Keratinocyte (primary cell): ENCODE measurements at places on chromosomes 6 and 20.

DNA sequence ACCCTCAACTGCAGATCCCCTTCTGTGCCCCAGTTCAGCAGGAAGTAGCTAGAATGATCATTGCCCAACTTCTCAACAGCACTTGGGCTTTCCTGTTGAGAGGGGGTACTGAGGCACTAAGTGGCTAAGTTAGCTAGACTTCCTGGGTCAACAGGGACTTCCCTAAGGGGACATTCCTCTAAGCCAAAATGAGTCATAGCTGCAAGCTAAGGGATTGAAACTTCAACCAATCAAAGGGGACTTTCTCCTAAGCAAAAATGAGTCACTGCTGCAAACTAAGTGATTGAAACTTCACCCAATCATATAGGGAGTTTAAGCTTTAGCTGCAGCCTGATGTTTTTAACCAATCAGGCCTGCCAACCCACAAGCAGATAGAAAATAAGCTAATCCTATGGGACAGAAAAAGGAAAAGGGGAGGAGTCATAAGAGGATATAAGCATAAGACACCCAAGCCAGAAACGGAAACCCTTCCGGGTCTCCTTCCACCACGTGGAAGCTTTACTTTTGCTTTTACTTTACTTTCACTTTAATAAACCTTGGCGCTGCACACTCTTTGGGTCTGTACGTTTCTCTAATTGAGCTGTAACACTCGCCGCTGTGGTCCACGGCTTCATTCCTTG is 659.0 kb upstream of the HS3ST5 start:
- no peak overlapping the region for H3K4me3 ChIP-seq
- no peaks in the 10 kb centered on the region for H3K27me3 ChIP-seq
- DNase-seq, result no peak
- no peaks in the 10 kb centered on the region for H3K4me1 ChIP-seq

DNA sequence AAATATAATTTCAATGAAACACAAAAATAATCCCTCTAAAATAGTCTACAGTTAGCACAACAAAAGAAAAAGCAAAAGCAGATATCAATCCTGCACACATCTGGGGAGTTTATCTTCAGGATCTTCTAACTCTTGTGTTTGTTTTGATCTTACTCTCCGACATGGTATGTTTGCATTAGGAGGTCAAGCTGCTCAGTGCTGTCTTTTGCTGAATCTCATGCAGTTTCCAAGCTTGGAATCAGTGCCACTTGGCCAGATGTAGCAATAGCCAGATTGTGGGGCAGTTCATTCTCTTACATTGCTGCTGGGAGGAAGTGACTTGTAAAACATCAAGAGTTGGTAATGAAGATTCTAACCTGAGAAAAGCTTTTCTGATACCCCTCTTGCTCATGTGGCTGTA is 29.5 kb downstream of the RIOK1 start:
- no peak overlapping the region for H3K4me3 ChIP-seq
- no peaks in the 10 kb centered on the region for H3K27me3 ChIP-seq
- H3K27ac ChIP-seq, result no peak overlapping the region

GRCh38 chr6:30136570-30137286 is 788 bp downstream of the TRIM40 start:
- H3K36me3 ChIP-seq, result no peaks in the 10 kb centered on the region
- DNase-seq, result no peak
- peaks cover 19% of the 10 kb centered on the region for H3K27me3 ChIP-seq
- H3K4me1 ChIP-seq, result no peaks in the 10 kb centered on the region
- H3K4me3 ChIP-seq, result no peak overlapping the region

DNA sequence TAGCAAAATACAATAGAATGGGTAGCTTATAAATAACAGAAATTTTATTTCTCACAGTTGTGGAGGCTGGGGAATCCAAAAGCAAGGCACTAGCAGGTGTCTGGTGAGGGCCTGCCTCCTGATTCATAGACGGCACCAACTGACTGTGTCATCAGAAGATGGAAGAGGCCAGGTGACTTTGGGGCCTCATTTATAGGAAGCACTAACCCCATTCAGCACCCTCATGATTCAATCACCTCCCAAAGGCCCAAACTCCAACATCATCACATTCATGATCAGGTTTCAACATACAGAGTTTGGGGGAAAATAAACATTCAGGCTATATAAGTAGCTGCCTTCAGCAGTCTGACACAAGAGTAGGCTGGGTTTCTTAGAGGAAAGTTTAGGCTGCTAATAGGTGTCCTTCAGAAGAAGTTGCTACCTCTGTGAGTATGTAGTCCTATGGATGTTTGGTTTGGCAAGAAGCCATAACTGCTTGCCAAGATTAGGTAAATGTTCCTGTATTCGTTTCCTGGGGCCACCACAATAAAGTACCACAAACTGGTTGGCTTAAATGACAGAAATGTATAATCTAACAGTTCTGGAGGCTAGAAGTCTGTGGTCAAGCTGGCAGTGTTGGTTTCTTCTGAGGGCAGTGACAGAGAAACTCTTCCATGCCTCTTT is 48.8 kb downstream of the NT5E start:
- no peak overlapping the region for H3K27ac ChIP-seq
- H3K4me1 ChIP-seq, result peaks cover 10% of the 10 kb centered on the region
- no peaks in the 10 kb centered on the region for H3K27me3 ChIP-seq
- no peak overlapping the region for H3K4me3 ChIP-seq
- DNase-seq, result no peak

GRCh38 chr20:61937146-61937962 is 128.3 kb downstream of the TAF4 start:
- H3K27ac ChIP-seq, result no peak overlapping the region
- no peaks in the 10 kb centered on the region for H3K4me1 ChIP-seq
- peaks cover 4% of the 10 kb centered on the region for H3K27me3 ChIP-seq
- H3K4me3 ChIP-seq, result no peak overlapping the region
